ENCODE measurements at places on chromosomes 2 and 18.

GRCh38 chr2:38866773-38867443 is 8.8 kb downstream of the DHX57 start:
- no peak for DNase-seq

GRCh38 chr2:107634172-107634571 is 192.5 kb upstream of the RGPD4 start:
- DNase-seq = no peak

DNA sequence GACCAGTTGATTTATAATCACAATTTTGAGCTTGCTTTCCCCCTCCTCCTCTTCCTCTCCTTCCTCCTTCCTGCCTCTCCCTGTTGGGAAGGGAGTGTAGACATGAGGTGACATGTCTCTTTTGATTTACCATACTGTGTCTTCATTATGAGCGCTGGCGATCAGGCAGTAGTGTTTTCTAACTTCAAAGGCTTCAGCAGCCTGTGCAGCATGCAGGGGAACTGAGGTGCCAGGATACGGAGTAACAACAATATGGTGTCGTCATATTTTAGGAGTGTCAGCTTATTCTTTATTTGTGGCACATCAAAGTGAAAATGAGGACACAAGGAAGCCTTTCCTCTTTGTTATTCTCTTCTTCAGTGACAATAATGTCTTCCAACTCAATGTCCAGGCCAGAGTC is 864.2 kb downstream of the SLC4A3 start:
- no peak for DNase-seq

DNA sequence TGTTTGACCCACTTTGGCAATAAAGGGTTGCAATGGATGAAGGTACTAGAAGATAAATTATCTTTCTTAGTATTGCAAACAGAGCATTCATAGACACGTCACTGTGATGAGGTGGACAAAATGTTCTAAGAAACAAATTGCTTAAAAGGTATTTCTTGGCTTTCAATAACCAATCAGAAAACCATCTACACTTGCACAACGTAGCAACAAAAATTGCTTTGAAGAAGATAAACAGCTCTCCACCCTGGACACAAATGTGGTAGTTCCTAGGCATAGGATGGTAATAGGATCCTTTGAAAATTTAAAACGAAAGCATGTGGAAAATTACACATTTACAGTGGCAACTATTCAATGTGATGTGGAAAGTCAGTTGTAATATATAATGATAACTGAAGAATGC is 439.9 kb upstream of the ETAA1 start:
- no peak for DNase-seq

DNA sequence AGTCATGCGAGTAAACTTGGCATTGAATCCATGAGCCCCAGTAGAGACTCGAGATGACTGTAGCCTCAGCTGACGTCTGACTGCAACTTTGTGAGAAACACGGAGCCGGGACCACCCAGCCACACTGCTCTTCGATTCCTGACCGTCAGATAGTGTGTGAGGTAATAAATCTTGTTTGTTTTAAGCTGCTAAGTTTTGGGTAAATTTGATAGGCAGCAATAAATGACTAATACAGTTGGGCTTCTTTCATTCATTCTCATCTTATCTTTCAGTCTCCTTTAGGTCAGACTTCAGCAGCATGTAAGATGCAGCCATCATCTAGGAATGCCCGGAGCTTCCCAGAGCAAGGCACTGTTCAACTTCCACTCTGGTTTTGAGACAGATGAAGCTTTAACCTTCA is 8.0 kb upstream of the KLHL29 start:
- no peak for DNase-seq

DNA sequence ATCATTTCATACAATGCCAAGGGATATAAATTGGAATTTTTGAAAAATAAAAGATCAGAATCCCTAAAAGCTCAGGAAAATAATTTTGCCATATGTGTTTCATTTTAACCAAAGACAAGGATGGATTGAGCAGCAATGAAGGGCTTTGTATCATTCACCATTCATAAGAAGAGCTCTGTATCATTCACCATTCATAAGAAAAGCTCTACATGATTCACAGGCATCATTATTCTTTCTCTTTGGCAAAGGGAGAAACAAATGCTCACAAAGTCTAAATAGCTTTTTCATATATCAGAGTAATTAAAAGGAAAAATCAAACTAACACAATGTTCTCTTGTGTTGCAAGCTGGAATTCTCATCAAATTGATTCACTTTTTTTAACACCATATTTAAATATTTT is 169.1 kb upstream of the MC4R start:
- DNase-seq = no peak
